ENCODE measurements at places on chromosomes 2 and 18. TPM values are rescaled to one million over a fixed set of nuclear protein-coding genes. Genes with fewer than 3 reads are reported as not detected.

TNFRSF11A gene
- total RNA-seq = 0.38 TPM

BMP10 gene
- total RNA-seq = not detected

AKAIN1 gene
- total RNA-seq = not detected

GNLY gene
- total RNA-seq = 0.43 TPM

VWC2L gene
- total RNA-seq = not detected

IL1F10 gene
- total RNA-seq = not detected

ACMSD gene
- not detected for total RNA-seq

RABL2A gene
- 39.5 TPM for total RNA-seq

CRYBA2 gene
- total RNA-seq = not detected

RESP18 gene
- not detected for total RNA-seq

SCN9A gene
- 1.5 TPM for total RNA-seq

FAHD2A gene
- total RNA-seq = 43.3 TPM

GRHL1 gene
- total RNA-seq = 9.7 TPM

CDH19 gene
- total RNA-seq = not detected

GCKR gene
- not detected for total RNA-seq

TMEM182 gene
- 7.1 TPM for total RNA-seq

ASB18 gene
- not detected for total RNA-seq

SERPINB13 gene
- total RNA-seq = 0.27 TPM

UGT1A4 gene
- not detected for total RNA-seq

CD8B2 gene
- not detected for total RNA-seq

PSTPIP2 gene
- 10.6 TPM for total RNA-seq

ADD2 gene
- 1.3 TPM for total RNA-seq

IL18R1 gene
- total RNA-seq = 0.71 TPM

CABYR gene
- 13.7 TPM for total RNA-seq

TMEM37 gene
- 13.6 TPM for total RNA-seq

SPHKAP gene
- total RNA-seq = not detected

SERPINB10 gene
- total RNA-seq = not detected

TMEM178A gene
- total RNA-seq = 11.9 TPM

OR6B2 gene
- not detected for total RNA-seq

SRD5A2 gene
- not detected for total RNA-seq

SLC40A1 gene
- 156 TPM for total RNA-seq

Measured in mesothelial cell of epicardium (in vitro differentiated cells).